ENCODE measurements at places on chromosomes 1 and 21.

GRCh38 chr1:198660341-198661261 is 21.8 kb downstream of the PTPRC start:
- no peak for DNase-seq

- DNase-seq, result no peak
Measured at GRCh38 chr1:5949085-5949760, 43.0 kb downstream of the NPHP4 start.

GRCh38 chr1:7296968-7297367 is 474.1 kb upstream of the VAMP3 start:
- no peak for DNase-seq

DNA sequence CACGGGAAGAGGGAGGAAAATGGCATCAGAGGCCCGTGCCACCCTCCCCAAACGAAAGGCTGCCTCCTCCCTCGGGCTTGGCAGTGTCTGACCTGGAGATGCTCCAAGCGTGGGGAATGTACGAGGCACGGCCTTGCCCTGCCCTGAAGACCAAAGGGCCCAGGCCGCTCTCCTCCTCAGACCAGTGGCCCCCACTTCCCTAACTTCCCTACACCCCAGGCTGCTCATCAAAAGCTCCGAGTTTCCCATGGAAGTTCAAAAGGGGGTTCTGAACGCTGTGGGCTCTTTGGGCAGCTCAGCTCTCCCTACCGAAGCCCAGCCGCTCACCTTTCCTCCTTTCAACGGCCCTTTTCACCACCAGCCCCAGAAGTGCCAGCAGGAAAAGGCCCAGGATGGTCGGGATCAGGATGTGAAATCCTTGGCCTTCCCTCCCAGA is 11.8 kb downstream of the FCMR start:
- peak; percentile 29 for DNase-seq

- DNase-seq, result no peak
Measured at GRCh38 chr1:216183454-216183853, 239.8 kb downstream of the USH2A start.

DNA sequence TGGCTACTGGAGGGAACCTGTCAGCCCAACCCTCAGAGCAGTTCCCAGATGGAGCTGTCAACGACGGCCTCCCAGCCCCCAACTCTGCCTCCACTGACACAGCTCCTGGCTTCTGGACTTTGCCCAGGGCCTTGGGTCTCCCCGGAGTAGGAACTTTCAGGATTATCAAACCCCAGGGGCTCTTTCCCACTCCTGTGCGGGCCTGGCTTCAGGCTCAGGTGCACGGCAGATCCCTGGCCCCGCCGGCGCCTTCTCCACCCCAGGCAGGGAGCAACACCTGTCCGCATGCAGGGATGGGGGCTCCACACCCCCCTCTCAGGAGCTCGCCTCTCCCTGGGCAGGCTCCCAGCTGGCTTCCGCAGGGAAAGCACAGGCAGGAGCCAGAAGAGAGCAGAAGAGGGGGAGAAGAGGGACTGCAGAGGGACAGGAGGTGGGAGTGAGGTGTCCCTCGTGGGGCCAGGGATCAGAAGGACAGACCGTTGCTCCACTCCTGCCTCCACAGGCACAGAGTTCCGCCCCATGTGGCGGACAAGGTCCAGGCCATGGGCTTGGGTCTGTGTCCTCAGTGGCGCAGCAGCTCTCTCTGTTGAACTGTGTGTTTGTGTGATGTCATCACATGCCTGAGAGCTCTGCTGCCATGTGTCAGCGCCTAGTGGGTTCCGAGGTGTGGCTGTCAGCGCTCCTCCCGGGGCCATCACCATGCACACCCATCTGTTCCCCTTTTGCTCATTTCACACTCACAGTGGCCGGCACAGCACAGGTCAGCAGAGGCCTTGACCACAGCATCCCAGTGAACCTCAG is 107.7 kb downstream of the PDE9A start:
- no peak for DNase-seq

GRCh38 chr1:57894315-57894714 is 470.5 kb upstream of the DAB1 start:
- no peak for DNase-seq

GRCh38 chr1:161228032-161228431 is 2.2 kb downstream of the TOMM40L start:
- DNase-seq, result no peak

GRCh38 chr1:100883963-100884362 is 10.7 kb downstream of the EXTL2 start:
- no peak for DNase-seq
